Suppressor macrophage (primary cell): ENCODE measurements at places on chromosomes 5 and 9.

DNA sequence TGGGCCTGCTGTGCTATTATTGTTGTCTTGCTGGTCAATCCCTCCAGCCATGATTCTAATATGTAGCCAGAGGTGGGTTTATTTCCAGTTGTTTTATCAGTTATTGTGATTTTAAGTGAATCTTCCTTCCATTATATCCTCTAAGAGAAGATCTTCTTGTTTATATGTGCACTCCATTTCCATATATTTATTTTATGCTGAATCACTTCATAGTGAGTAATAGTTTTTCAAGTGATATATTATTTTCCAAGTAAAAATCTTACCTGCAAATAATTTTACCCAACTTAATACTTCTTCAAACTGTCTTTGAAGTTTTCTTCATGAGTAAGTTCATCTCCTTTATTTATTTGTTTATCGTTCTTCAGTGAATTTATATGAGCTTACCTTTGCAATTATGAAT, 13.5 kb upstream of the GPR150 start:
- no peak for DNase-seq

GRCh38 chr9:116791326-116791725, 104.2 kb downstream of the TRIM32 start:
- DNase-seq: no peak

DNA sequence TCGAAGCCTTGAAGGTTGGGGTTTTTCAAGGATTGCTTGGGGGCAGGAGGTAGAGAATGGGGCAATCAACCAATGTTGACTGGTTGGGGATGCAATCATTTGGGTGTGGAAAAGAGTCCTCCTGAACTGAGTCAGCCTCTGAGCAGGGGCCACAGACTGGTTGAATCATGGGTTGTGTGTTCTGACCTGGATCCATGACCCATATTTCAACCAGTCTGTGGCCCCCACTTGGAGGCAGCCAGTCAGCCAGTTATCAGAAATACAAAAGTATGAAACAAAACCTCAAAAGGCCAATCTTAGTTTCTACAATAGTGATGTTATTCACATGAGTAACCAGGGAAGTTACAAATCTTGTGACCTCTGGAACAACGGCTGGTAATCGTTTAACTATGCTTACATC, 81.4 kb upstream of the RANBP6 start:
- no peak for DNase-seq

DNA sequence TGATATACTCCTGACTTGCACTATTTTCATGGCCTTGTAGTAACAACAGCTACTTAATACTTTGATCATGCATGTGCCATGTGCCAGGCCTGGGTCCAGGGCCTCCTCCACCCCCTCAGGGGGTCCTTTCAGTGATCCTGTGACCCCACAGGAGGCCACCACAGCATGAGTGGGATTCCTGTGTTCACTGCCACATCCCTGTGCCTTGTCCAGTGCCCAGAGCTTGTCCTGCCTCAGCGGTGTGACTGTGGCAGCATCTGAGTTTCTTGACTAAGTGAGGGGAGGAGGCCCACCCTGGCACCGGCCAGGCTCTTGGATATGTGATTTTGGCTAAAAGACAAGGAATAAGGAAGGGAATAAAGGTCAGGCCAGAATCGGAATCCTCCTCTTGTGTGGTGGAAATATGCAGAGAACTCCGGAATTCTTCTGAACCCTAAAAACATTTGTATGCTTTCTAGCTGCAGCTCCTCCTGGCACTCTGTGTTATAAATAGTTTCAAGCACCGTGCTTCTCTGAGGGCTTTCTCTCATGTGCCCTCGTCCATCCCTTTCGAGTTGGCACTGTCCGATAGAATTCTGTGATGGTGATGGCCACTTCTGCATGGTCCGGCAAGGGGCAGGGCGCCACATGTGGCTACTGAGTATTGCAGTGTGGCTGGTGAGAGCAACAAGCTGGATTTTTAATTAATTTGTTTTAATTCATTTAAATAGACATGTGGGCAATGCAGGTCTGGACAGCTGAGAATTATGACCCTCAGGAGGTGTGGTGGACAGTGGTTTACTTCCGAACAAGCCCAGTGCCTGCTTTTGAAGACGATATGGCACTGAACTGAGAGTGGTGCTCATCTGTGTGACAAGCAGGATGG, 31.8 kb downstream of the TENT4A start:
- no peak for DNase-seq

DNA sequence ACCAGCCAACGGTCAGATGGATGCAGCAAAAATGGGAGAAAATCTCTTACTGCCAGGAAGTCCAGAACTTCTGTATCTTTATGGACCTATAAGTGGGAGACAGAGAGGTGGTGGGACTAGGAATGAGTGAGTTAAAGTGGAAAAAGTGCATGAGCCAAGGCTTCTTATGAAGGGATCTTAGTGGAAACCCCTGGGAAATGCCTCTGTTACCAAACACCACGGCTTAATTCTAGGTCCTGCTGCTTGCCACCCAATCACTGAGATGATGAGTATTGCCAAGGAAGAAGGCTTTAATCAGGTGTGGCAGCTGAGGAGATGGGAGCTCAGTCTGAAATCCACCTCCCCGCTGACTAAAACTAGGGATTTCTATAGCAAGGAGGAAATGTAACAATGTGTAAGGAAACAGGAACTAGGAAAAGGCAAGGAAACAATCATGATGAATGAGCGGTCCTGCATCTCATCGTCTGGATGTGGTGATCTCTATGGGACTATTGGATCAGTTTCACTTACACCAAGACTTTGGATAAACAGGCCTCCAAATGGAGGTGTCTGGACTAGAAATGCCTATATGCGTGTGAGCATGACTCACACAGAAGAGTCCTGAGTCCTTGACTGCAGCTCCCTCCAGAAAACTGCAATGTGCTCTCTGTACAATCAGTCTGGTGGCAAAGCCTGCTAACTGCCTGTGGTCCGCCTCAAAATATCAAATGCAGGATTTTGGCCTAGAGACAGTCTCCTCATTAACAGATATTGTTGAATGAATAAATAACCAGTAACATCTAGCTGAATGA, 98.2 kb upstream of the PRR16 start:
- no peak for DNase-seq
